ENCODE measurements at places on chromosomes 1 and 21. TPM values are rescaled to one million over a fixed set of nuclear protein-coding genes. Genes with fewer than 3 reads are reported as not detected.
A peak's percentile ranks its signal among the peaks of the same experiment; 100 is the strongest.

Gene FUBP1
- 140 TPM for total RNA-seq

Gene TLCD4
- 0.10 TPM for total RNA-seq

Gene EDN2
- total RNA-seq: 0.11 TPM

Gene OR2AK2
- total RNA-seq: not detected

Gene IQCC
- total RNA-seq: 3.8 TPM

Gene HSF2BP
- total RNA-seq: 4.1 TPM

DNA sequence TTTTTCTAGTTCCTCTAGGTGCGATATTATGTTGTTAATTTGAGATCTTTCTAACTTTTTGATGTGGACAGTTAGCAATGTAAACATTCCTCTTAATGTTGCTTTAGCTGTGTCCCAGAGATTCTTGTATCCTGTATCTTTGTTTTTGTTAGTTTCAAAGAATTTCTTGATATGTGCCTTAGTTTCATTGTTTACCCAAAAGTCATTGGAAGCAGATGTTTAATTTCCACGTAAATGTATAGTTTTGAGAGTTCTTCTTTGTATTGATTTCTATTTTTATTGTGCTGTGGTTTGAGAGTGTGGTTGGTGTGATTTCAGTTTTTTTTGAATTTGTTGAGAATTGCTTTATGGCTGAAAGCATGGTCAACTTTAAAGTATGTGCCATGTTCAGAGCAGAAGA is 319.4 kb downstream of the PTBP2 start:
- no peak for DNase-seq

DNA sequence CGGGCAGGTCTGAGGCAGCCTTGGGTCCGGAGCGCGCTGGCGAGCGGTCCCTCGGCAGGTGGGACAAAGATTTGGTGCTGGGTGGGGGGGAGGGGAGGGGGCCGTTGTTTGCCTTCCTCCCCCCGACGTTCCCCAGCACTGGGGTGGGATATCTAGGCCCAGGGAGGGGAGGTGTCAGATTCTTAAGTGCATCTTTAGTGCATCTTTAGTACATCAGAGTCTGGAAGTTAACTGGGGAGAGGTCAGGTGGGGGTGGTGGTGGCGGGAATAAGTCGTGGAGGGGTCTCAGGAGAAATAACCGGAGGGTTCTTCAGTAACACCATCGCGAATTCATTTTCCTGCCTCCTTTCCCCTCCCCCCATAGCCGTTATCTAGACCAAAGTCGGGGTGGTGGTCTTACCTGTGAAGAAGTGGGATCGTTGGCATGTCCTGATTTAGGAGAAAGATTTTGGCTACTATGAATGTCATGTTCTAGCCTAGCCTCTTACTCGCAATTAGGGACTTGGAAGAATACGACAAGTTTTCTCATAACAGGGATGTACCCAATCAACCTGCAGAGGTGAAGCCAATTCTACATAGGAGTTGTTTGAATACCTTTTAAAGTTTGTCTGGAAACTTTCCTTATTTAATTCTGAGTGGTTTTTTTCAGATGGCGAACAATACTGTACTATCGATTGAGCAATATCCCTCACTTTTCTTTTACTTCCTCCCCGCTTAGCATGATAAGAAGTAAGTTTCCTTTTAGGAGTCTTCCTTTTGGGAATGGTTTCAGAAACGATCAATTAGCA is 886 bp downstream of the ZMYM4 start:
- no peak for DNase-seq

DNA sequence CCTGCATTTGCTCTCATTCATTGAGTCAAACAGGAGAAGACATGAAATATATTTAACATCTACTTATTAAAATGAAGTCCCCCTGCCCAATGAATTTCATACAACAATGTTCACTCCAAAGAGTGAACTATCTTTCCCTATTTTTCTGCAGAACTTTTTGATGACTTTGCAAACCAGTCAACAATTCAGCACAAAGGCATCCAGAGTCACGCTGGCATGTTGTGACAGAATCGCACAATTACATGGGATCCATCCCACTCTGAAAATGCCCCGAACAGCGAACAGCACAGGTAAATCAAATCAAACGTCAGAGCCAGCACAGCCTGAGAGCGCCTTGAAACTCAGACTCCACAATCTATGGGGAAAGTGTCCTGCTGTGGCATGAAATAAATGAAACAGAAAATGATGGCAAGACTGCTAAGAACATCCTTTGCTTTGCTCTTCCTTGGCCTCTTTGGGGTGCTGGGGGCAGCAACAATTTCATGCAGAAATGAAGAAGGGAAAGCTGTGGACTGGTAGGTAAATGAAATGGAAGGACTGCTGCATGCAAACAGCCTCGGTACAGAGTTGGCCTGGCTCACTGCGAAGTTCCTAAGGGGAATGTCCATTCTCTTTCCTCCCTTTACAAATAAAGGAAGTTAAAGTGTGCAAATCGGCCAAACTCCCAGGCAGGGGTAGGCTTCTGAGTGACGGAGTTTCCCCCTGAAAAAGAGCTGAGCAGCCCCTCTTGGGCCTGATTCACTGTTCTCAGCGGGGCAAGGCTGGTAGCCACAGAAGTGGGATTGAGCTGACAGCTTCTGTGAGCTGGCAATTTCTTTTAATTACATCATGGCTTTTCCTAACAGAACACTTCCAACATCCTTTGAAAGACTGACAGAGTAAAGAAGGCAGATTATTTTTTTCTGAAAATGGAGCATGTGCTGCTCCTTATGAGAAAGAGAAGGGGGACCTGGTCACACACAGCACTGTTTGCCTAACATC is at the start of gene DNASE2B:
DNASE2B (plus strand) TSS at position 310 of the 981 bp plus-strand sequence; CDS start at position 391, 81 bp downstream.
- DNase-seq: no peak

DNA sequence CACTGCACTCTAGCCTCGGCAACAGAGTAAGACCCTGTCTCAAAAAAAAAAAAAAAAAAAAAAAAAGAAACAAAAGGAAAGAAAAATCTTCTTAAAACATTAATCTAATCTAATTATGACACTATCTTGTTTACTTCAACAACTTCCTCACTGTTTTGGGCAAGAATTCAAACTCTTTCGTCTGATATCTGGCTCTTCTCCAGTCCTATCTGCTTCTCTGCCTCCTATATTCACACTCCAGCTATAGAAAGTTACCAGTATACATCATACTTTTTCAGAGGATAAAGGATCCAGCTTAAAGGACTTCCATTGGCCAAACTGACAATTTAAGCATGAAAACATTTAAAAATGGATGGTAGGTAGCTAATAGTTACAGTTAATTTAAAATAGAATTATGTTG is 47.3 kb downstream of the EIF2B3 start:
- DNase-seq: no peak

- DNase-seq: no peak
Observed at GRCh38 chr1:227844320-227845146, 29.1 kb downstream of the PRSS38 start.

- DNase-seq: no peak
Observed at GRCh38 chr1:170252851-170253579, 107.3 kb downstream of the NTMT2 start.

DNA sequence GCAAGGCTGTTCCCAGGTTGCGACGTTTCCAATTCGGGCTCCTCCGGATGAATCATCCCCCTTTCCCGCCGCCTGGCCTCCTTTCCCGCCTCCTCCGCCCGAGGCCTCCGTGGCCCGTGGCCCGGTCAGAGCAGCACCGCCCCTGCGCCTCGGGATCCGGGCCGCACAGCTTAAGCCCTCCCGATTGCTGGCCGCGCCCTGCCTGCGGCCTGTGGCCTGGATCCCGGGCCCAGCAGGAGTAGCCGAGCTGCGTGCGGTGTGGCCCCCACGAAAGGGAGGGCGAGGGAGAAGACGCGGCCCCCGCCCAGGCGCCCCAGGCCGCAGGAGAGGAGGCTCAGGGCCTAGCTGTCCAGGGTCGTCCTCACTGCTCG is 1.0 kb downstream of the TMEM200B start:
- DNase-seq: peak; percentile 64

GRCh38 chr1:218904416-218904815 is 269.3 kb upstream of the LYPLAL1 start:
- no peak for DNase-seq

DNA sequence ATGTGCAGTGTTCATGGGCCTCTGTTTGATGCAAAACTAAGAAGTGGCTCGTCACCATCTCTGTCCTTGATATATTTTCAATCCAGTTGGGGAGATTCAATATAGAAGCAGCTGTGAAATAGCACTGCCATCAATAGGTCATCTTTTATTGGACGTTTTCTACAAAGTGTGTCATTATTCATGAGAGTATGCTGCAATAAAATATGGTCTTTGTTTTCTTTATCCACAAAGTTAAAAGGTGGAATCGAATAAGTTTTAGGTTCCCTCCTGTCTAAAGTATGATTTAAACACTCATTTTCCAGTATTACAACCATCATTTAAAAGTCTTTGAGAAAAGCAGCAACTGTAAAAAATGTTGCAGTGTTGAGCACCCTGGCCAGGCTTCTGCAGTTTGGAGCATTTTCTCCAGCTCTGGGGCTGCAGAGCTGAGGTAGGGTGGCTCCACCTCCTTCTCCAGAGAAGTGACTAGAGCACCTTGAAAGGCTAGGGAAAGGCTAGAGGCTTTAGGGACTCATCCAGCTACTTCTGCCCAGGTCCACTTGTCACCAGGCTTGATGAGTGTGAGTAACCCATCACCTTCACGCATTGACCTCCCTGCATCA is 56.5 kb upstream of the DNAH14 start:
- no peak for DNase-seq
